ENCODE measurements at places on chromosomes 12 and 14.

GRCh38 chr12:52300796-52301691, 9.7 kb upstream of the KRT81 start:
- no peak for DNase-seq

- DNase-seq: no peak
Observed at GRCh38 chr12:91413581-91414546, 231.2 kb upstream of the DCN start.

DNA sequence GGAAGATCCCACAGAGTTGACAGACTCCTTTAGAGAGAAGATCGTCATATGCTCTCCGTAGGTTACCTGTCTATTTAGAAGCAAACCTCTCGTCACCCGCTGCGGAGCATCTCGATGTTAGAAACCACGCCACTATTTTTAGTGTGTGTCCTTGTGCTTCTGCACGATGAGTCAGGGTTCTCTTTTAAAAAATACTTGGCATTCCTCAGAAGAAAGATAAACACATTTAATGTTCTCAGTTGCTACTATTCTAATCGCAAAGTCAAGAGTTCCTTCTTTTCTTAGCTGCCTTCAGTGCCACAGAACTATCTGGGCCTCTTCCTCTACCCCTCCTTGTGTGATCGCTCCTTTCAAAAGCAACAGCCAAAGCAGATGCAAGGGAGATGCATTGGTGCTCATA, 192.4 kb downstream of the PELI2 start:
- DNase-seq: no peak

- no peak for DNase-seq
Observed at GRCh38 chr12:43315961-43316360, 236.0 kb downstream of the ADAMTS20 start.

DNA sequence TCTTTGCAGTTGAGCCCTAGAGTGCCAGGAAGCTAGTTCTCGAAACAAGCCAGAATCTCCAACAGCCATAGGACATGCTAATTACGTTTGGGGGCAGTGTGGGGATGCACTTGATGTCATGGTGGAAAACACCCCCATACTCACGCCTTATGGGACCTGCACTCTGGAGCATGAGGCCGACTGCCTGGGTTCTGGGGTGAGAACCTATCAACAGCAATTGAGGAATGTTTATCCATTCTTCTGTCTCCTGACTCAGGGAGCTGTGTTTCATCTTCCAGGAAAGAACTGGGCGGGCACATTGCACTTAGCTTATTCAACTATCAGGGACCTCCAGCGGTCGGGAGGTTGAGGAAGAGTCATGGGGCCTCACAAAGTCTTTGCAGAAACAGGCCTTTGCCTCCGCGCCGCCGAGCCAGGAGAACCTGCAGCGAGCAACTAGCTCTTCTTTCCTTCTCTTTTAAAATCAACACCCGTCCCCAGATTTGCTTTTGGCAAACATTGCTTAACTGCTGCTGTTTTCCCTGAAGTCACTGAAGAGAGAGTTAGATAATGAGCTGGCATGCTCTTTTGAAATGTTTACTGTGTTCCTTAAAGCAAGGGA, 226.1 kb upstream of the DIO3 start:
- no peak for DNase-seq

GRCh38 chr12:41521872-41522379, 333.8 kb downstream of the PDZRN4 start:
- no peak for DNase-seq

GRCh38 chr12:11774821-11775220, 125.3 kb downstream of the ETV6 start:
- DNase-seq: no peak

DNA sequence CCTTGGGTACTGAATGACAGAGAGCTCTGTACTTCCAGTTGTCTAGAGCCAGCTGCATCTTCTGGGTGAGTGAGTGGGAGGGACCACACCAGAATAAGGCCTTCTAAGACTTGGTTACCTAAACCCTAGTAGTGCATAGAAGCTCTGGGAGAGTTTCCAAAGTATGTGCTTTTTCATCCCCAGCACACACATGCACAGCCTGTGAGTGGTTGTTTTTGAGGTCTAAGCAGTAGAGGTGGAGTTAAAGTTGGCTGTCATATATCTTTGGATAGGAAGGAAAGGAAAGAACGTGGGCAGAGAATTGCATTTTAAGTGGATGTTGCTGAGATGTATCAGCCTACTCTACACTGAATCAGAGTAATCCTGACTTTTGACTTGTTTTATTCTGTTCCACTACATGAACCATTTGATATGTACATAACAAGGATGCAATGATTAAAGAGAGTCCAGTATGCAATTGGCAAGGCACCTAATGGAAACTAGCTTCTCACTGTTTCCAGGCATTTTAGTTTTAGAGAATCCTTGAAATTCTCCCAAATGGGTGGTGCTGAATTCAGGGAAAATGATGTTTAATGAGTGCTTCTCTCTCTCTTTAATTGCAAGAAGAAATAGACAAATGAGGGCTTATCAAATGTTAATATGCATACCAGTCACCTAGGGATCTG, 51.8 kb upstream of the PRICKLE1 start:
- no peak for DNase-seq

DNA sequence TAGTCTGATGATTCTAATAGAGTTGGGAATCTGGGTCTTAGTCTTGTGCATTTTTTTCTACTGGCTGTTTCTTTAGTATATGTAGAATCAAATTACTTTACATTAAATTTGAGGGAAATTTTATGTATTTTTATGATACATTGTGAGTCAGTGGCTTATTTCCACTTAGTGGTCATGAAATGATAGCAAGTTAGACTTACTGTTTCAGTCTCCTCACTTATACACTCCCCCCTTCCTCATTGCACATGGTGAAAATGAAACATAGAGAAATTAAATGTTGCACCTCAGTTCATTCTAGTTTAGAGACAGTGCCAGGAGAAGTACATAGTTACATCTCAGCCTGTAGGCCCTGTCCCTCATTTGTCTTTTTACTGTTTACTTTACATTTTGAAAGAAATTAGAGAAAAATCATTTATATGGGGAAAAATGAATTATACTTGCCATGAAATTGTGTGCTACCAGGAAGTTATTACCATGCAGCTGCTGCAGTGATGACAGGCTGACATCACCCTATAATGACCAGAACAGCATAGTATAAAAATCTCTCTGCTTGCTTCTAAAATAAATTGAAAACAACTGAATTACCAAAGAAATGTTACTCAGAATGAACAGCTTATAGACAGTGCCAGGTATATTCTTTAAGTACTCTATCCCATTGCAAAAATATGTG, 113.2 kb downstream of the TRMT5 start:
- no peak for DNase-seq

DNA sequence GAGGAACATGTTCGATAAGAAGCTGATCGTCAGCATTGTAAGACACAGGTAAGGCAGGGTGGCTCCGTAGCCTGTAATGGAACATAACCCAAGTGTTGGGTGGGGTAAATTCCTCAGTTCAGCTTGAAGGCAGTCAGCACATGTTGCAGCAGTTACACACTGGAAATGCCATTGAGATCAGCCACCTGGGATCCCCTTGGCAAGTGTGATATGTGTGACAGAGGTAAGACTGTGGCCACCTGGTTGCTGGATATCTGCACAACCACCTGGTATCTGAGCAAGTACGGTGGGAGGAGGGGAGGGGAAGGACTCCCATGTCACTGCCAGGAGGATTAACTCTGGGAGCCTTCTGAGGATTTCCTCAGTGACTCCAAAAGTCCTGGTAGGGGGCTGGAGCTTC, 158.0 kb upstream of the CAND1 start:
- no peak for DNase-seq

GRCh38 chr14:104130974-104131651, 7.3 kb upstream of the KIF26A start:
- DNase-seq: no peak

DNA sequence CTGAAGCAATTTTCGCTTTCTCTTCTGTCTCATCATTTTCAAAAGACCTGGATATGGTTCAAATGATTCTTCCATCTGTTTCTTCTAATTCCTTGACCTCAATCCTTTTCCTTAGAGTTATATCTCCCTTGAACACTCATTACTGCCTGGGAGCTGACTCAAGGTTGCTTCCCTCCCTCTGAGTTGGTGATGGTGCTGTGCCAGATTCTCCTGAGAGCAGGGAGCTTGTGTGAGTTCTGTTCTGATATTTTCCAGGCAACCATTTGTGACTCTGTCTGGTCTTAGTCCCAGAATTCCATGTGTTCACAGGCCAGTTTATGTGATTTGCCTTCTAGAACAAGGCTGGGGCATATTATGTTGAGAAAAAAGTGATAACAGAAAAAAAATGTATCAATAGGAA, 505.1 kb upstream of the SYT1 start:
- no peak for DNase-seq

DNA sequence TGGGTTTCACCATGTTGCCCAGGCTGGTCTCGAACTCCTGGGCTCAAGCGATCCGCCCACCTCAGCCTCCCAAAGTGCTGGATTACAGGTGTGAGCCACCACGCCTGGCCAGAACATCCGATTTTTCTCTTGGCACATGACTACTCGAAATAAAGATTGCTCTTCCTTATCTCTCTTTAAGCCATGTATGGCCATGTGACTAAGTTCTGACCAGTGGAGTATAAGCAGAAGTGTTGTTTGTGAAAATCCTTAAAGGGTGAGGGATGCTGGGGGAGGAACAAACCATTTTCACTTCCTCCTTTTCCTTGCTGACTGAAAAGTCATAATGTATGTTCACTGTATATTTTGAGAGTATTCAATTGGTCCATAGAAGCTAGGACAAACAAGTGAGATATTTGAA, 50.7 kb upstream of the ATF7IP start:
- no peak for DNase-seq

- DNase-seq: no peak
Observed at GRCh38 chr14:95138876-95139275, 18.5 kb downstream of the DICER1 start.

DNA sequence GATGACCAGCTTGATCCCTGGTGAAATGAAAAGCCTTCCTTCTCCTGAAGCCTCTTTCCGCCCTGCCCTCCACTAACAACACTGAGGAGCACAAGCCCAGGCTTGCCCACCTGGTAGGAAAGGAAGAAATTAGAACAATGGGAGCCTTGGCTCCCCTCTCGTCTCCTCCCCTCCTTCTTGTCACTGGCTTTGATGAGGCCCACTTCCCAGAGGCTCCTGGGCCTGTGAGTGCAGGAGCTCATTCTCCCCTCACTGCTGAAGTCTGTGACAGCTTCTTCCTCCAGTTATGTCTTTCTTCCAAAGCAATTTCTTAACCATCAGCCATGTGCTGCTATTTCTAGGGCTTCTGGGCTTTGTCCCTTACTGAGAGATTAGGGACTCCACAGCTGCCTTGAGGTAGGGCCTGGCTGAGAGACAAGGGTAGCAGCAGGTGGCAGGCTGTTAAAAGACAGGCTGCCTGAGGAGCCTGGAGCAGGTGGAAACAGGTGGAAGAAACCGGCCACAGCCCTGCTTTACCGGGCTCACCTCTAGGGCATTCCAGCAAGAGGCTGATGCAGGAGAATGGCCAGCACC, 53.6 kb upstream of the SRSF5 start:
- DNase-seq: no peak

DNA sequence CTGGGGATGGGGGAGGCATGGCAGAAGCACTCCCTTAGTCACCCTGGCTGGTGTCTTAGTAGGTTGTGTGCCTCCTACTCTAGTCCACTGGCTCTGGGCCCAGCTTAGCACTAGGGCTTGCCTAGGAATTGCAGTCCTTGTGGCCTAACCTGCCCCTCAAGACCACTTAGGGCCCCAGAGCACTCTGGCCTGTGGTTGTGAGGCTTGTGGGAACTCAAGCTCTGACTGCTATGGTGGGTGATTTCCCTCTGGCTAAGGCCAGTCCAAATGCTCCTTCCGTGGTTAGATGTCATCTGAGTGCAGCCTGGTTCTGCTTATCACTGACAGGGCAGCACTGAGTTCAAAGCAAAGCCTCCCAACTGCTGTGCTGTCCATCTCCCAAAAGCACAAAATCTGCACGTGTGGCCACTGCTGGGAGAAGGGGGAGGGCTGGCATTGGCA, 20.2 kb downstream of the FGD4 start:
- no peak for DNase-seq

DNA sequence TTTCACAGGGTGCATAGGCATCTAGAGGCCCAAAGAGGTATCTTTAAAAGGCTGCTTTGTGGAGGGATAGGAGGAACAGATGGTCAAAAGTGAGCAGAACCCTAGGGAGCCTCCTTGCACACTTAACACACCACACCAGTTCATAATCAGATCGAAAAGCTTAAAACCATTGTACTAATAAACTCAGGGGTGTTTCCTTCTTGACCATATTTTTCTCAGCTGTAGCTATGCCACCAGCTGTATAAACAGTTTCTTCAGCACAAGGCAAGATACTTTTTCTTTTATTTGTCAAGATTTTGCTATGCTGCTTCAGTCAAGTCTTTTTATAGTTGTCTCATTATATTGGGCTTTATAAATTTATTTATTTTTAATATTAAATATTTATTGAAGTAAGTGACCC, 88.7 kb downstream of the RIC8B start:
- no peak for DNase-seq

Measured in stimulated activated CD8-positive, alpha-beta memory T cell treated with anti-CD3 and anti-CD28 coated beads, Interleukin-12 subunit alpha, Interleukin-12 subunit beta, amount 100 ng/mL, for 1 hour (primary cell).